ENCODE measurements at places on chromosomes 1 and 21. TPM values are rescaled to one million over a fixed set of nuclear protein-coding genes. Genes with fewer than 3 reads are reported as not detected.

DNA sequence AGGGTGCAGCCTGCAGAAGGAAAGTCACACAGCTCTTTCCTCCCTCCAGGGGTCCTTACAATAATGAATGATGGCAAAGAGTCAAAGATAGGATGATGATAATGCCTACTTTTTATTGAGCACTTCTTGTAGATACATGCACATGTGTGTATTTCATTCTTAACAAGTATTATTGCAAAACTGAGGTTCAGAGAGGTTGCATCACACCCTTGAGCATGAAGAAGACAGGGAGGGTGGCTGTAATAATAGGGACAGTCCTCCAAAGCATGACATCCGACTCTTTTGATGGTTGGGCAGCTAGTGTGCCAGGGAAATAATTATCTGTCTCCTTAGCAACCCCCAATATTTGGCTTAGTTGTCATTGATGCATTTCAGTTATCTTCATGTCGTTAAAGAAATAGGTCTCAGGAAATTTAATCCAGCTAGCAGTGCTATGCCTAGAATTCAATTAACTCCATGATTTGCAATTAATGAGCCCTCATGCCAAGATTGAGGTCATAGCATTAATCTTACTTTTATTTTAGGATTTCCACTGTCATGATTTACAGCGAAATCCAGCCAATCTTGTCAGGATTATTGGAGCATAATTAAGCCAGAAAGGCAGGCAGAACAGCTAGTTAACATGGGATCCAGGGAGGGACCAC, 35.0 kb downstream of the DNAJC6 start:
- DNase-seq, result no peak

DNA sequence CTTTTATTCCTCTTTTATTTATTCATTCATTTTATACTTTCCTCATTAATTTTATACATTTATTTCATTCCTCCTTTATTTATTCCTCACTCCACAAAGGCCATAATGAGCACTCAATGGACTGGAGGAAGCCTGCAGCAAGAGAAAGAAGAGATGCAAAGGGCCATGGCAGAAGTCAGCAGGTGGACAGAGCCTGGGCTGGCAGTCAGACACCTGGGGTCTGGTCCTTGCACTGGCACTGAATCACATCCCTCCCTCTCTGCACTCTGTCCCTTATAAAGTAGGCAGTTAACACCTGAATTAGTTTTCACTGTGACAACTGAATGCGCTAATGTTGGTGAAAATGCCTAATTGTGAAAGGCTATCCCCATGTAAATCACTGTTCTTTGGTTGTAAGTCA, 38.6 kb downstream of the FAM78B start:
- DNase-seq, result no peak

SLC9C2 gene
- not detected for total RNA-seq

DNA sequence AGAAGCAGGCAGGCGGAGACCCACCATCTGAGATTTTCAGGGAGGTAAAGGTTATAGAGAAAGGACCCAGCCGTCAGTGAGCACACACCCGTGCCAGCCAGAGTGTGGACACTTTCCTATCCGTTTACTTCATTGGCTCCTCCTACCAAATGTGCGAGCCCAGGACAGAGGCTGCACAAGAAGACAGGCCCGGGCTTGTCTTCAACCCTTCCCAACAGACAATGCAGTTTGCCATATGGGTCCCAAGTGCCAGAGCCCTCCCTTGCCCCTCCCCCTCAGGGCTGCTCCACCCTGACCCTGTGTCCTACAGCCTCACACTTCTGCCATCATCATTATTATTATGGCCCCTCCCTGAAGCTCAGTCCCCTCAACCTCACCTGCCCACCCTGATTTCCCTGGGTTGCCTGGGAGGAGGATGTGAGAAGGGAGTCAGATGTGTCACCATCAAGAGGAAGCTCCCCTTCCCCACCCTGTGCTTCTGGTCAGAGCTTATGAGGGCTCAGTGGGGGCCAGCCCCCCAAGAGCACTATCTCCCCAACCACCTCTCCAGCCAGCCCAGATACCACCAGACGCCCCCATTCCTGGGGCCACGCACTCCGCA, 9.4 kb downstream of the LAPTM5 start:
- DNase-seq, result no peak

HCRTR1 gene
- total RNA-seq, result not detected

CTTNBP2NL gene
- total RNA-seq, result 0.53 TPM

SYT14 gene
- total RNA-seq, result not detected

DNA sequence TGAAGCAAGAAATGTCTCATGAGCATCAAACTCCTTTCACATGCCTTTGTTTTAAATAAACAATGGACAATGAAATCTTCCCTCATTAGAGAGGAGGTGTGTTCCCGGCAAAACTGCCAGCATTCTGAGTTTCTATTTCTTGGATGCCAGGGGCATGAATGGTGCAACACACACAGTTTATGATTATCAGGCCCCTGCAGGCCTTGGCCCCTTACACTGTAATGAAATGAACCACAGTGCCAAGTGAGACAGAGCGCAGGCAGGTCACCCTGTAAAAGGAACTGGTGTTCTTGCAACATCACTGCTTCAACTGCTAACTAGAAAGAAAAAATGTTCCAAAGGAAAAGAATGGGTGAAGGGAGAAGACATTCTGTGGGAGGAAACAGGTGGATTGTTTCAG, 3.8 kb upstream of the PIGC start:
- no peak for DNase-seq

DNA sequence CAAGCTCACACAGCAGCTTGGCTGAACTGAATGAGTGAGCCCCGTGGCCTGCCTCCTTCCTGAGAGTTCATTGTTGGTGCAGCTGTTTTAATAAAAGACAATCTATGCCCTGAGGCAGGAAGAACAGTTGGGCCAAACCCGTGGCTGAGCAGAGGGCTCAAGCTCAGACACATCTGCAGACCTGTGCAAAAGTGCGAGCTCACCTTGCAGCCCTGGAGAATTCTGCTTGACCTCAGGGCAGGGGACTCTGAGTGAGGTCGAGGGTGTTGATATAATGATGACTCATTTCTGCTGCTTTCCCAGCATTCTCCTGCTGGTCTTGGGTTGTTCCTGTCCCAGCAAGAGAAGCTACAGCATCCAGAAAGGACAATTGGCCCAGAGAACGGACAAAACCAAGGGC, 61.0 kb downstream of the ATP5PO start:
- no peak for DNase-seq

GRCh38 chr1:243756529-243756928, 93.5 kb downstream of the AKT3 start:
- no peak for DNase-seq

- DNase-seq, result peak; percentile 74
Observed at GRCh38 chr1:210373878-210374599, 45.3 kb downstream of the HHAT start.

RGL1 gene
- total RNA-seq, result 1.3 TPM

DNA sequence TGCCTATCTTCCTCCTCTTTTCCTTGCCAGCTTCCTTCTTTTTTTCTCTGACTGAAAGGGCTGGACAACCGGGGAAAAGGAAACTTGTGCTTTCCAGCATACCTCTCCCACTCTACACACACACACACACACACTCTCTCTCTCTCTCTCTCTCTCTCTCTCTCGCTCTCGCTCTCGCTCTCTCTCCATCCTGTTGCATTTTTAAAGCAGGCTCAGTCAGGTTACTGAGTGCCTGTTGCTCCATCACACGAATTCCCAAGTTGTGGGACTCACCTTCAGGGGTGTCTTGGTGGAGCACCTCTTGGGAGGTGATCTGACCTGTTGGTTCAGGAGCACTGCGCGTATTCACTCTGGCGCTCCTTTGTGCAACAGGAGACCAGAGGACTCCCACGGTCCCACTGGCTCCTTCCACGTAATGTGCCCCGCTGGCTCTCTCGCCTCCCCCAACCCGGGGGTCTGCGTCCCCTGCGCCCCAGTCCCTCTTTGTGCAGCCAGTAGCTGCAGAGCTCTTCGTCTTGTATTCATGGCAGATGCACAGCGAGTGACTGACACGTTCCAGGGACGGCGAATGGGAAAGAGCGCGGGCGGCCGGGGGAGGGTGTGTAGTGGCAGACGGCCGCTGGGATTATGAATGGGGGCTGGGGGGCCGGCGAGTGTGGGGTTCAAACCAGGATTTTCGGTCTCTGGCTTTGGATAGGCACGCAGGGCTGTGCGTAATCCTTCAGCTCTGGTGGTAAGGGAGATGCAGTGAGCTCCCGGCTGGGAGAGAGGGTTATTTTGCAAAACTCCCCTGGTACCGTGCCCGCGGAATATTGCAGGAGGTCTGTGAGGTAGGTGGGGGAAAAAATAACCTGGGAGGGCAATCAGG, 660 bp upstream of the PDE4B start:
- DNase-seq, result no peak

HMGCS2 gene
- not detected for total RNA-seq

GRCh38 chr1:215623162-215623561, 56.1 kb downstream of the KCTD3 start:
- no peak for DNase-seq

- no peak for DNase-seq
Observed at GRCh38 chr1:114272593-114272992, 118.9 kb upstream of the SYT6 start.

- DNase-seq, result no peak
Observed at GRCh38 chr21:35616090-35616489, 444.2 kb downstream of the SETD4 start.

MYOC gene
- total RNA-seq, result not detected

DNA sequence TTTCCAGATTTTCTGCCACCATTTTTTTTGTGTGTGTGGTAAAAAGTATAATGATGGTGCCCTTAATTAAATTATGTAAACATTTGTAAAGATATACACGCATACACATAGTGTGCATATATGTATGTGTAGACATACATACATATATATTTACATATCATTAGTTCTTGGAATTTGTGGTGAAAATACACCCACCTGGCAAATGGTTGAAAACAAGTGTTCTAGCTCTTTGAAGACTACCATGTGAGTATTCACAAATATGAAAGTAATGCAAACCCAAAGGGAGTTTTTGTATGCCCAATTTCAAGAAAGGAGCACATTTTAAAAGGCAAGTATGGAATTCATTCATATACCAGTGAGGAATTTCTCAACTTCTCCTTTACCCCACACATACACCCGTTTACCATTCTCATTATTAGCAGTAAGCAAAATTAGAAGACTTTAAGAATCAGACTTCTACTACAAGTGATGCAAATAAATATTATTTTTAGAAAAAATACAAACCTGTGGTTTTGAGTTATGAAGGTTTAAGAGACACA, 8.0 kb downstream of the RABGAP1L start:
- no peak for DNase-seq

DNA sequence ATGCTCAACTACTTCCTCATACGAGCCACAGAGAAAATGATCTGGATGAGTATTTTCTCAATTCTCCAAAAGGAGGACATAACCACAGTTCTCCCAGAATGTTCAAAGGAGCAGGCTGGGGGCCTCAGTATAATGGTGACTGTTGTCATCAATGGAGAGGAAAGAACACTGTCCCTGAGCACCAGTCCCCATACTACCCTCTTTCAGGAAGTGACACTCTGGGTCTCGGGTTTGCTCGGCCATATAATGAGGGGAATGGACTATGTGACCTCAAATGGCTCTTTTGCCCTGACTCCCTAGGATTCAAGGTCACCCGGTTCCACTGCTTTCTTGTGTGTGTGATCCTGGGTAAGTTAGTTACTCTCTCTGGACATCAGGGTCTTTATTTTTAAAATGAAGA, 22.8 kb downstream of the SLC9A1 start:
- no peak for DNase-seq

CA14 gene
- total RNA-seq, result not detected

DNA sequence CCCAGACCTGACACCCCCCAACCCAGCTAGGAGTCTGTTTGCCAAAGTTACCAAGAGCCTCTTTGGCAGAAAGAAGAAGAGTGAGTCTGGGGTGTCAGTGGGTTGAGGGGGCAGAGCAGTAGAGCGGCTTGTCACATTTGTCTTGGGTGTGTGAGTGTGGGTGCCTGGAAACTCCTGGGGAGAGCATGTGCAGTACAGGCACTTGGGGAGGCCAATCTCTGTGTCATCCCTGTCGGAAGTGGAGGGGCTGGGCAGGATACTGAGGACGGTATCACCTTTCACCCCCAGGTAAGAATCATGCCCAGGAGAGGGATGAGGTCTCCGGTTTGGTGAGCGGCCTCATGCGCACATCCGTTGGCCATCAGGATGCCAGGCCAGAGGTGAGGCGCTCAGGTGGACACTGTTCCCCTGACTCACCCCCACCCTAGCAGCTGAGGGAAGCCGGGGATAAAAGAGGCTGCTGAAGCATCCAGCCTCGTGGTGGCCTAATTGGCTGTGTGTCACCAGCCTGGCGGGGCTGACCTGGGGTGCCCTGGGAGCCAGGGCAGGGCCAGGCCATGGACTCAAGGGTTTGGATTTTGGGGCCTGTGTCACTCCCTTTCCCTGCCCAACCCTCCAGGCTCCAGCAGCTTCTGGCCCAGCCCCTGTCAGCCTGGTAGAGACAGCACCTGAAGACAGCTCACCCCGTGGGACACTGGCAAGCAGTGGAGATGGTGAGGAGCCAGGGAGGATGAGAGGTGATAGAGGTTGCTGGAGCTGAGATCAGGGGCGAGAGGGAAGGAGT, 3.3 kb downstream of the PLK3 start:
- no peak for DNase-seq

DNAJC28 gene
- total RNA-seq, result 0.73 TPM

LAMB3 gene
- total RNA-seq, result 0.78 TPM

GRCh38 chr1:241939798-241940197, 17.8 kb upstream of the BECN2 start:
- DNase-seq, result no peak

DNA sequence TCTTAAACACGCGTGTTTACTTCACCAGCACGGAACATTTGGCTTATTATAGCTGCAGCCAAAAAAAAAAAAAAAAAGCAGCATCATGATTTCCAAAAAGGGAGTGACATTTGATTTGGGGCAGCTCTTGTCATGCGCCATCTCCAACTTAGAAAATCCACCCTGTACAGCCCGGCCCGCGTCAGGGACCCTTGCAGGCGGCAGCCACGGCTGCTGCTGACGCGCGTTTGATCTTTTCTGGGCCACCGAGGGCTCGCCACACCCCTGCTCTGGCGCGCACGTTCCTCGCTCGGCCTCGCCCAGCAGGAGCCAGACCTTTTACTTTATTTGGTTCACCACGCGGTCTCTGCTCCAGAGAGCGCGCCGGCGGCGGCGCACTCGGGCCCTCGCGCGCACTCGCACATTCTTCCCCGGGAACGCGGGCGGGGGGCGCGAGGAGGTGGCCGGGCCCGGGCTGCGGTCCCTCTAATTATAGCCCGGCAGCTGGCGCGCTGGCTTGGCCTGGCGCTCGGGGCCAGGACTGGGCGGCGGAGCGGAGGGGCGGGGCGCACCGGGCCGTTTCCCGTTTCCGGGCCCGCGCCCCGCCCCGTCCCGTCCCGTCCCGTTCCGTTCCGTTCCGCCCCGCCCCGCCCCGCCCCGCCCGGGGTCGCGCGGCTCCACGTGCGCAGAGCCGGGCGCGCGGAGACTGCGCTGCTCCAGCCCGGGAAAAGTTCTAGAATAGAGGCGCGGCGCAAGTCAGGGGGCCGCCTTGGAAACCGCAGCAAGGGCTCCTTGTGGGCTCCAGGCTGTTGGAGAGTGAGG, 10.2 kb downstream of the IRF2BP2 start:
- peak; percentile 81 for DNase-seq

GRCh38 chr1:39102537-39103327, 76.6 kb downstream of the NDUFS5 start:
- DNase-seq, result peak; percentile 62

KCNT2 gene
- not detected for total RNA-seq

IVL gene
- not detected for total RNA-seq

TCEA3 gene
- 12.1 TPM for total RNA-seq

- DNase-seq, result no peak
Observed at GRCh38 chr1:15031251-15031933, 122.2 kb upstream of the TMEM51 start.

SPATA6 gene
- 0.95 TPM for total RNA-seq
